Activated gamma-delta T cell treated with anti-CD3 and anti-CD28 coated beads, Interleukin-2, amount 50 U/mL, for 16 hours (primary cell): ENCODE measurements at places on chromosomes 12 and 14.
A peak's percentile ranks its signal among the peaks of the same experiment; 100 is the strongest.

DNA sequence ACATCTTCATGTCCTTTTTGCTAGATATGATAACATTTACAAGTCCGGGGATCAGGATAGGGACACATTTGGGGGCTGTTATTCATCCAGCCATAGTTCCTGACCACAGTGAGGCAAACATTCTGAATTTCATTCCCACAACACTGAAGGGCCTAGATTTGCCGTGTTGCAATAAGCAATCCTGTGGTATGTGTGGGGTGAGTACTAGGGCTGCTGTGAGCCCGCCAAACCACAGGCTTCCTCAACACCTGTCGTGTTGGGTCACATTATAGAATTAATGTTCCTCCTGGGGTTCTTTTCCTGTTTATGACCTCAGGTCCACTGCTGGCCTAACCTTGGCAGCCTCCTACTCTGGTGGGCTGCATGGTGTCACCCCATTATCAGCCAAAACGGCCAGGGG, 119.2 kb downstream of the TBC1D30 start:
- no peak for DNase-seq

DNA sequence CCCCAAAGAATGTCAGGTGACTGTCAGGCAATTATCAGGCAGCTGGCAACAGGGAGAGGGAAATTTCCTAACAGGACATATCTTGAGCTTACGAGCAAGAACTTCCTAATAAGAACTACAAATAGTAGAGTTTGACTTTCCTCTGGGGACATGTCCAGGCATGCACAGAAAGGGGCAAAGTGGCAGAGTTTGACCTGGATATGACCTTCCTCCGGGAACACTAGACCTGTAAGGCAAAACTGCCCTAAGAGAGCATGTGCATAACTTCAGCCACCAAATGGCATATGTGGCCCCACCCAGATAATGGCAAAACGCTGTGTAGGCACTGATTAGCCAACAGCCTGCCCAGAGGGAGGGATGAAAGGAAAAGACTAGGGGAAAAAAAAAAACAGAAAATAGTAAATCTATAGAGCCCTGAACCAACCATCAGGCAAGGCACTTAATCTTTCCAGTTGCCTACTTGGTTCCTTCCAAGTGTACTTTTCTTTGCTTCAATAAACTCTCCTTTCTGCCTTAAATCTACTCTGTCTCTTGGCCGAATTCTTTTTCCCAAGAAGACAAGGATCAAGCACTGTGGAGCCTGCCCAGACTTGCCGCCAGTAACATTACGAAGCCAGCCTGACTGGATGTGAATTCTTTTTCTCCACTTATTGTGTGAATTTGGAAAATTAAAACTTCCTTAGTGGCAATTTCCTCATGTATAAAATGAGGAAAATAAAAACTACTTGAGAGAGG, 164.1 kb downstream of the SPTSSA start:
- no peak for DNase-seq

DNA sequence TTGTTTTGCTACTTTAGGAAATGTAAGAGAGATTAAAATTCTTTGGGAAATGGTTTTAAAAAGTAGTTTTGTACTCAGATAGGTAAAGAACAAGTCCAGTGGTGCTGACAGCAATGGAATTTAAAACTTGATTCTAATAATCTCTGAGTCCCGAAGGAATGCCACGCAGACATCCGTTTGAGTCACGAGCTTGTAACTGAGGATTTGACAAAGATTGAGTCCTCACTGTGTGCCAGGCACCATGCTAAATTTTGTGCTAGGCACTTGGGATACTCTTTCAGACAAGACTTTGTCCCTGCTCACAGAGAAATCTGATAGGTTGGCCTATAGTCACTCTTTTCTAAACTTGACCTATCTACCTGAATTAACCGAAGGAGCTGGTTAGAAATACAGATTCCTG, 12.7 kb downstream of the FLRT2 start:
- no peak for DNase-seq

- DNase-seq: no peak
These were observed 4.1 kb downstream of the PELI2 start for GRCh38 chr14:56122301-56122700.

DNA sequence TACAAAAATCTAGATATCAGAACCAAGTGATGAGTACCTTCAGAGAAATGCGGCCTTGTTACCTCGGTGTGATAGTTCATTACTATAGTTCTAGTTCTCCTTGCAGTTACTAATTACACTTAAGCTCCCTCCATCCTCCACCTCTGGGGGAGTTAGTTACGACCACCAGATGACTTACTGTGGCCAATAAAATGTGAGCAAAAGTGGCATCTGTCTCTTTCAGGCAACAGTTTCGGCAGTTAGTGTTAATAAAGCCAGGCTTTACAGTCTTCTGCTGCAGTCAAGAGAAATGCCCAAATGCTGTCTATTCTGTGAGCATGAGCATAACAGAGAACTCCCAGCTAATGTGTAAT, 6.0 kb downstream of the TXNDC16 start:
- DNase-seq: no peak

DNA sequence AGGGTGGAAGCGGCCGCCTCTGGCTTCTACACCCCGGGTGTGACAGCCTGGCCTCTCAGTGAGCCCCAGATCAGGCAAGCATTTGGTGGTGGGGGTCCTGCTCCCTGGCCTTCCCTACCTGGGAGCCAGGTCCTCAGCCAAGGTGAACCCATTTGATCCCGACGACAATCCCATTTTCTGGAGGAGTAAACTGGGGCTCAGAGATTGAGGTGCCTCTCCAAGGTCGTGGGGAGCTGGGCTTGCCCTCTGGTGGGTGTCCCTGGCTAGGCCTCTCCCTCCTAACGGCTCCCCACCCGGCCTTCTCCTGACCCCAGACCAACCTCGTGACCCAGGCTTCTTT, 2.7 kb upstream of the EXOC3L4 start:
- no peak for DNase-seq

- DNase-seq: no peak
These were observed 14.7 kb downstream of the ISCA2 start for GRCh38 chr14:74508292-74508731.

DNA sequence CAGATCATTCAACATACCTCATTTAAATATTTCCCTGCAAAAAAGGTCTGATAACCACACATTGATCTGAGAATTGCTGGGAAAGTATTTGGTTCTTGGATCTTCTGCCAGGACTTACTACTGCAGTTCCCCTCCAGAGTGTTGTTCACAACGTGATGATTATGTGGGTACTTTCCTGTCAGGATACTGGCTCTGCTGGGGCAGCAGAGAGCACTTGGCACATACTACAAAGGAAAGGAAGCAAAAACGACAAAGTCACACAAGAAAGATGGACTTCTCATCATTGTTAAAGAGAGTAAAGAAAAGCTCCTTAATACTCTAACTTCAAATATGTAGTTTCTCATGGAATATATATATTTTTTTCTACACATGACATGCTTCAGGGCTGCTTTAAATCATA, 11.5 kb downstream of the GNS start:
- DNase-seq: no peak

- no peak for DNase-seq
These were observed 7.2 kb downstream of the MFAP5 start for GRCh38 chr12:8655421-8655820.

GRCh38 chr12:21384261-21384660, 11.6 kb downstream of the IAPP start:
- no peak for DNase-seq

- DNase-seq: no peak
These were observed 54.9 kb downstream of the SPATS2 start for GRCh38 chr12:49422114-49422513.

- DNase-seq: no peak
These were observed 75.7 kb downstream of the SCN8A start for GRCh38 chr12:51666696-51667095.

GRCh38 chr12:97452230-97452629, 10.4 kb upstream of the RMST start:
- no peak for DNase-seq

- no peak for DNase-seq
These were observed 731.4 kb downstream of the GALC start for GRCh38 chr14:87261621-87262020.

- DNase-seq: no peak
These were observed 20.9 kb downstream of the PUS7L start for GRCh38 chr12:43737646-43738045.

DNA sequence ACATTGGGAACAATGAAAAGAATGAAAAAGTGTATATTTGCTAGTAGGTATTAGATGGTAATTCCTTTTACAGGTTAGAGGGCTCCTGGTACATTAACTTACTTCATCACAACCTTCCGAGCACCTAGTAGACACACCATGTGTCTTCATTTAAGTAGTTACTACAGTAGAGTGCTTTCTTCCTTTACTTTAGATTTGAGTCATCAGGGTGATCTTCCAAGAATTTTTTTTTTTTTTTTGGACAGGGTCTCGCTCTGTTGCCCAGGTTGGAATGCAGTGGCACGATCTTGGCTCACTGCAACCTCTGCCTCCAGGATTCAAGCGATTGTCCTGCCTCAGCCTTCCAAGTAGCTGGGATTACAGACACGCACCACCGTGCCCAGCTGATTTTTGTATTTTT, 79.7 kb upstream of the TRAF3 start:
- DNase-seq: no peak

DNA sequence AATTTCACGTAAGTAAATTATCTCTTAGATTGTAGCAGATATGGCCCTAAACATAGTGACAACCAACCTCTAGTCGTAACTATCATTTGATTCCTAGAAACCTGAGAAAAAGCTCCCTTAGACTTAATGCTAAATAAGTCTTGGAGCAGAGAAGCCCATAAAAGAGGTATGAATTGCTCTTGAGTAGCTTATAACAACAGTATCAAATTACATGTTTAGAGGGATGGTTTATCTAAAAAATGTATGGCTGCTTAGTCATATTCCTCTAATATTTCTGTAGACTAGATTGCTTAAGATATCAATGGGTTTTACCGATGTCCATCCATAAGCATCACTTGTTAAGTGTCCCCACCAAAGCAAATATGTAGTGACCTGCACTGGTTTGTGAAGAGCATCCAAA, 259.7 kb downstream of the NELL2 start:
- no peak for DNase-seq

GRCh38 chr12:54535474-54535873, 13.9 kb upstream of the PDE1B start:
- no peak for DNase-seq

- no peak for DNase-seq
These were observed 391.9 kb upstream of the ATP2B1 start for GRCh38 chr12:90100579-90100978.

- DNase-seq: no peak
These were observed 70.1 kb downstream of the PRKD1 start for GRCh38 chr14:29857551-29857950.

- DNase-seq: no peak
These were observed 73.1 kb upstream of the MYL2 start for GRCh38 chr12:110993434-110993833.

- no peak for DNase-seq
These were observed 27.7 kb downstream of the JKAMP start for GRCh38 chr14:59511916-59512575.

GRCh38 chr12:124814741-124815613, 48.7 kb downstream of the SCARB1 start:
- DNase-seq: no peak

GRCh38 chr12:4763549-4763948, 43.3 kb downstream of the GALNT8 start:
- no peak for DNase-seq

DNA sequence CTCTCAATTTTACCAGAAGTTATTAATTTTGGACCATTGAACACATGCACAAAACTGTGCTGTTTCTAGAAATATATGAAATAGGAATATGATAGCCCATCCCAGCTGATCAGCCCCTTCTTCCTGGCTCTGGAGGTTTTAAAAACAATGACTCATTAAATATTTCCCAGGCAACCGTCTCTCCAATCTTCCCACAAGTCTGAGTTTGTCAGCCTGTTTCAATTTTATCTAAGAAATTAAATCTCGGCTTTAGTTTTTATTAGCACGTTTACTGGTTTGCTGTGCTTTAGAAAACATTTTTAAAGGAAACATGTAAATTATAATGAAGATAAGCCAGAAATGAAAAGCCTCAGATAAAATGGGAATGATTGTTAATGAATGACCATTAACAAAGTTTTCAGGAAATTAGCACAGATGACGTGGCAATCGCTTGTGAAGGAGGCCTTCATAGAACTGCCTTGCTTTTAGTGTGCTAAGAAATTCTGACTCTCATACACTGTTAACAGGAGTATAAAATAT, 89.3 kb upstream of the RAP1B start:
- DNase-seq: no peak

DNA sequence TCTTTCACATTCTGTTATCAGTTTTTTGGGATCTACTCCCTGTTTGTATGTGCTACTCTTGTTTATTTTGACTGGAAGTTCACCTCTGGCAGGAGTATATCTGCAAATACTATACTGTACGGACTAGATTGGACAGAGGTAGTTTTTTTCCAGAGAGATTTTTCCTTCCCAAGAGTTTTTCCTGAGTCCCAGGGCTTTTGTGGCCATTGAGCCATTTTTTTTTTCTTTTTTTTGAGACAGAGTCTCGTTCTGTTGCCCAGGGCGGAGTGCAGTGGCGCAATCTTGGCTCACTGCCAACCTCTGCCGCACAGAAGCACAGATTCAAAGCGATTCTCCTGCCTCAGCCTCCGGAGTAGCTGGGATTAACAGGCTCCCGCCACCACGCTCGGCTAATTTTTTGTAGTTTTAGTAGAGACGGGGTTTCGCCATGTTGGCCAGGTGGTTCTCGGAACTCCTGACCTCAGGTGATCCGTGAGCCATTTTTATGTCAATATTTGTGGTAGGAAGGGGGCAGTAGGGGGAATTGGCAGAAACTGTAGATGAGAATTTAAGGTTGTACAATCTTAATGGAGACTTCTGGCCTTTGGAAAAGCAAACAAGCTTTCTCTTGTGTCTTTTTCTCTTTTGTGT, 19.4 kb downstream of the KTN1 start:
- DNase-seq: no peak

DNA sequence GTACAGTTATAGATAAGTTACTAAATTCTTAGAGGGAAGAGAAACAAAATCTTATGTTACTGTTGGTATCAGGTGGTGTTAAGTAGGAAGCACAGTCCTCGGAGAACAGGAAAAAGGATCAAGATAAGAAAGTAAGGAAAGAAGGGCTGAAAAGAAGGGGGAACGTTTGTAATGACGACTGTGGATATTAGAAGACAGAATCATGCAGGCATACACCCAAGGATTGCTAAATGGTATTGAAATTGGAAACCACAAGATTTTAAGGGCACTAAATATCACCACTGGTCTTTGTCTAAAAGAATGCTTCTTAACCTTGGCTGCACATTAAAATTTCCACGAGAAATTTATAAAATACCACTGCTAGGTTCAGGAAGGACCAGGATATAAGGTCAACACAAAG, 34.1 kb upstream of the ERGIC2 start:
- no peak for DNase-seq

- DNase-seq: peak; percentile 13
These were observed 1.3 kb downstream of the ARID4A start for GRCh38 chr14:58299401-58300330.

GRCh38 chr12:15801770-15802744, 12.9 kb upstream of the EPS8 start:
- no peak for DNase-seq
